NCI-H345 (cell line): ENCODE measurements at places on chromosomes 5 and 9.

GRCh38 chr5:38743562-38743961, 102.2 kb upstream of the OSMR start:
- no peak for DNase-seq

DNA sequence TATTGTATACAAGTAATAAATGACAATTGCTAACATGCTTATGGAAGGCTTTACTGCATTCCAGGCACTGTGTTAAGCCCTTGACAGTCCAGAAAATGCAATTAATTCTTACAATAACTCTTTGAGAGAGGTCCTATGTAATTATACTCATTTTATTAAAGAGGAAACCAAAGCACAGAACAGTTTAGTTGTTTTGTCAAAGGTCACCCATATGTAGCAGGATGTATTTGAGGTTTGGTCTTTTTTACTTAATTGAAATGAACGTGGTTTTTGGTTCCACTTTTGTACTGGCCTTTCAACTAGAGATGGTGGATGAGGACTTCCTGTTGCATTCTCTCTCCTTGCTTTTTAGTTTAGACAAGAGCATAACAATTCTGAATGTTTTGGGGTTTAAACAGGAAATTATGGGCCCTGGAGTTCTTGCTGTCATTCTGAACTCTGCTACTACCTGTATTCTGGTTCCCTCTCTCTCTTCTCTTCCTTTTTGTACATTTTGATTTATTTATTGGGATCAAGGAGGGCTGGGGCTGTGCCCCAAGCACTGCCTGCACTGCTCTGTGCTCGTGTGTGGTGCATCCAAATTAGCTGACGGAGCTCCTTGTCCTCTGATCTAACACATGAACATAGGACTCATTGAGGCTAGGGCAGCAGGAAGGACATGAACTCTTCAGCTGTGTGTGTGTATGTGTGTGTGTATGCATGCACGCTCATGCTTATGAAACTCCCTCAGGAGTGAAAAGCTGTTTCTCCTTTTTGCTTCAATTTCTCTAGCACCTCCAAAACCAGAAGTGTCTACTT, 47.4 kb downstream of the SLC28A3 start:
- no peak for DNase-seq

- no peak for DNase-seq
Observed at GRCh38 chr5:72511366-72511765, 4.2 kb upstream of the ZNF366 start.

DNA sequence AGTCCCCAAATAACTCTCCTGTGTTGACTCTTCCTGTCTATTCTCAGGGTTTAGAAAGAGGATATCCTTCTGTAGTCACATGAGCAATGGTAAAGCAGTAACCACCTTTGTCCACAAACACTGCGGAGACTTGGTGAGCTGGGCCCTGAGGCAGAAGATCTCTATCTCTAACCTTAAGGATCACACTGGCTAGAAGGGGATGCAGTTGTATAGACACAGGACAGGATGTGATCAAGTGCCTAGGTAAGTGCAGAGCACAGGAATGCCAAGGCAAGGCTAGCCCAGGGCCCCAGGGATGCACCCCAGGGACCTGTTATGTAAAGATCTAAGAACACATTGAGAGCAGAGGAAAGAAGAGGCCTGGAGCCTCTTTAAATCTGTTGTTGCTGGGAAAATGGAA, 610.5 kb downstream of the IRX1 start:
- DNase-seq, result no peak

DNA sequence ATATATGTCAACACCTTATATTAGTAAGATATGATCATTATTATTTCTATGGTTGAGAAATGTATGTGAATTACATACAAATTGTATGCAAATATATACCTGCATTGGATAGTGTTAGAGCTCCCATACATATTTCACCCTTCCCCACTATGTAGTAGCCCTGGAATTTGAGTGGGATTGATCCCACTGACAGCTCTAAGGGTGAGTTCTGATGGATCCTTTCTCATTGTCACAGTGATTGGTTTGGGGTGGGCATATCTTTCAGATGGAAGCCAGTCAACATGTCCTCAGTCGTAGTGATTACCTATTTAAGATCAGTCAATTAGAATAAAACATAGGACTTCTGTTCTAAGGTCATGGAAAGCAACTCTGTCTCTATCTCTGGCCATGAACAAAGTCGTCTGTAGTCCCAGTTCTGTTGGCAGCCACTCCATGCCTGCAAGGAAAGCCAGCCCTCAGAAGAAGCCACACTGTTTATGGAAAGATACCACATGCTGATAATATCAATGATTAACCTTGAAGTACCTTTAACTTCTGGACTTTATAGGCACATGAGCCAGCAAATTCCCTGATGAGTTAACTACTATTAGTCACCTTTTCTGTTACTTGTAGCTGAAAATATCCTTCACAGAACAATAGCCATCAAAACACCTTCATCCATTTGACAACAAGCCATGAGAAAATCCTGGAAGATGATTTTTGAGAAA, 5.1 kb upstream of the CCDC192 start:
- no peak for DNase-seq

- no peak for DNase-seq
Observed at GRCh38 chr5:139641116-139642080, 6.8 kb upstream of the CXXC5 start.

GRCh38 chr9:96048956-96049831, 173.7 kb downstream of the ERCC6L2 start:
- no peak for DNase-seq

GRCh38 chr9:87451149-87451548, 46.5 kb upstream of the DAPK1 start:
- DNase-seq, result no peak

- DNase-seq, result no peak
Observed at GRCh38 chr9:68669218-68669617, 35.8 kb upstream of the PIP5K1B start.
